T-helper 1 cell treated with Interleukin-12 subunit alpha and Interleukin-12 subunit beta and Interleukin-4 antibody, amounts not matched to agents 30 ng/mL and 1 ng/mL, for 36 hours (primary cell): ENCODE measurements at places on chromosomes 7 and 10. TPM values are rescaled to one million over a fixed set of nuclear protein-coding genes. Genes with fewer than 3 reads are reported as not detected.

ALOX5 gene
- 29.6 and 30.1 TPM in 2 replicates for total RNA-seq

HGF gene
- total RNA-seq = 0.44 and 0.54 TPM in 2 replicates

MYPN gene
- total RNA-seq = not detected in 2 replicates

LIPN gene
- total RNA-seq = not detected in 2 replicates

TRA2A gene
- 115 TPM in 2 replicates for total RNA-seq

ARHGEF35 gene
- 2.9 and 3.6 TPM in 2 replicates for total RNA-seq

MMD2 gene
- not detected in 2 replicates for total RNA-seq

SFR1 gene
- 11.6 and 12.1 TPM in 2 replicates for total RNA-seq

ATOH7 gene
- total RNA-seq = not detected in 2 replicates

NUDT13 gene
- 0.42 and 0.68 TPM in 2 replicates for total RNA-seq

GNAI1 gene
- total RNA-seq = 0.66 and 1.2 TPM in 2 replicates

GPNMB gene
- total RNA-seq = 0.69 and 1.9 TPM in 2 replicates

ADAM12 gene
- total RNA-seq = 0.07 and 0.17 TPM in 2 replicates

MUC12 gene
- total RNA-seq = not detected in 2 replicates

PON1 gene
- not detected in 2 replicates for total RNA-seq
